ENCODE measurements at places on chromosomes 5 and 9.

DNA sequence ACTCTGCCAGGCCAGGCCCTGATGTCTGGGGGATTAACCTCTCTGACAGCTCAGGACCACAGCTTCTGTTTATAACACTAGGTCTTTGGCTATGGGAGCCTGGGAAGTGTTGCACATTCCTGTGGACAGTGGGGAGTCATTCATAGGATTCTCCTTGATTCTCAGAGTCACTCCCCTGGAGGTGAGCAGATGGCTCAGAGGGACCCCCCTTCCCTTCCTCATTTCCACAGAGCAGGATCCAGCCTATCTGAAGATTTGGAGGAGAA is 60.2 kb downstream of the NRG2 start:
- DNase-seq: no peak

GRCh38 chr5:30686530-30686929 is 507.0 kb upstream of the CDH6 start:
- DNase-seq: no peak

- DNase-seq: no peak
These were observed 108.6 kb upstream of the RAI14 start for GRCh38 chr5:34547300-34548085.

GRCh38 chr5:176632745-176633144 is 2.3 kb downstream of the EIF4E1B start:
- no peak for DNase-seq

- peak; percentile 95 for DNase-seq
These were observed at the start of gene ZBTB26 for GRCh38 chr9:122931226-122932121. TSS of gene ZBTB26 (minus strand) at chr9:122931512. CDS start at chr9:122919934, 11,578 bp downstream.

GRCh38 chr5:151741678-151742423 is 16.6 kb downstream of the ATOX1 start:
- no peak for DNase-seq

- DNase-seq: no peak
These were observed 12.4 kb upstream of the PTPN3 start for GRCh38 chr9:109510506-109510905.

DNA sequence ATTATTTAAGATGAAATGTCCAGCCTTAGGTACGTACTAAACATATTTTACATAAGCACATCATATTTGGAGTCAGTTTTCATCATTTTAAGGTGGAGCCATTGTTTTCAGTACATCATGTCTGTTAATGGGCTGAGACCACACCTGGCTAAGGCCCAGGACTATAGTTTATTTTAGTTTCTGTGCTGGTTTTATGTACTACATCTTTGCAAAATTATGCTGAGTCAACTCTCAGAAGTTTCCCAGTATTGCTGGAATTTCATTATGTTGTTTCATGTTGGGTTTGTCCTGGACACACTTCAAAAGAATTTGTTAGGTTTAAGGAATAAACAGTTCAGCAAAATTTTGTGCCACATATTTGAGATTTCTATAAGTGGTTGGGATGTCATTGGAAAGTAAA is 171.2 kb downstream of the CCDC171 start:
- no peak for DNase-seq

DNA sequence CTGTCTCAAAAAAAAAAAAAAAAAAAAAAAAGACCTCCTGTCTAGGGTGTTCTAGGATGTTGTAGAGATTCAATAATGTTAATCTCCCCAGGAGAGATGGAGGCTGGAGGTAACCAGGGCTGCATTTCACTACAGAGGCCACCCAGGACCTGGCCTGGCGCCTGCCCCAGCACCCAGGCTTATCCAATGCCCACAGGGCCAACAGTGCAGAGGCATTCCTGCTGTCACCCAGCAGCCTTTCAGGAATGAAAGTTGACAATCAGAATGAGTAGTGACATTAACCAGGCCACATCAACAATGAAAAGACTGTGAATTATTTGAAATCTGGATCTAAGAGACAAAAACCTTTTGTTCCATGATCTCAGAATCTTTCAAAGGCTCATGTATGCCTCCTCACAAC is 36.2 kb upstream of the GABRP start:
- no peak for DNase-seq

All from GM12892 (cell line).